Suppressor macrophage (primary cell): ENCODE measurements at places on chromosomes 2 and 18.

- DNase-seq, result no peak
Measured at GRCh38 chr18:48132797-48133655, 202.6 kb upstream of the SMAD2 start.

DNA sequence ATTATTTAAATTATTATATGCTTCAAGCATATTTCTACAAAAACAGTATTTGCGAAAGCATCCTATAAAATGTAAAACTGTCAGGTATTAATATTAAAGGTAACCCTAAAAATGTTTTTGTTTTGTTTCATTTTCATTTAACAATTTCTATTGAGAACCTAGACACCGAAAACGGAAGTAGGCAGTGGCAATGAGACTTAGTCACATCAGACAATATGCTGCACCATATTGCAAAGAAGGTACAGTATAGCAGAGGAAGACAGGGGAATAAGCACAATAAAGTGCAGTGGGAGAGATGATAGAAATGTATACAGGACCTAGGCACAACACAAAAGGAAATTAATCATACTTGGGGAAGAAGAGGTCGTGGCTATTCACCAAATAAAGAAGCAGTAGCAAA is 12.2 kb downstream of the SCN1A start:
- DNase-seq, result no peak

DNA sequence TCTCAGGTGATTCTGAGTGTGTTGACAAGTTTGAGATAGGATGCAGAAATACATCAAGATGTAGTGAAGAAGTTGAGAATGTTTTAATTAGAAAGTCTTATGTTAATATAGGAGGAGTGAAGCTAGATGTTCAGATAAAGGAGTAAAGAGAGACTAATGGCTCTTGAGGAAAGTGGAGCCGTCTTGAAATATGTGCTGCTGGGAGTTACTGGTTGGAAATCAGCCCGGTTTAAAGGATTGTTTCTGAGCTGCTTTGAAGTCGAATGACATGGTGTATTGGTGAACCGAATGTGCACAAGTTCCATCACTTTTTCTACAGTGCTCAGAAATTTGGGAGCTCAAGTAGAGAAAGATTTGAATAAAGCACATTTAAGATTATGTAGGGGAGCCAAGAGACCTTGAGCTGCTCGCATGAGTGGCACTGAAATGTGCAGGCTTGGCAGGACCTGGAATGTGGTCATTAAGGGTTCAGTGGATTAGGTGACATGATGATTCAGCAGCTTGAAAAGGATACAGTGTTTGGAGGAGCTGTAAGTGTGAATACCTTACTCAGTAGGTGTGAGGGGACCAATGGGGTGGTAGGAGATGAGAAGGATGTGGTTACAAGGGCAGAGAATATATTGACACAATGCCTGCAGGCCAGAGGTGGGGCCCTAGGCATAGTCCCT is 68.6 kb downstream of the CAB39 start:
- DNase-seq, result no peak

- no peak for DNase-seq
Measured at GRCh38 chr2:96085541-96086355, 30.6 kb downstream of the ADRA2B start.

GRCh38 chr2:204551512-204551863 is 6.2 kb downstream of the PARD3B start:
- DNase-seq, result no peak

DNA sequence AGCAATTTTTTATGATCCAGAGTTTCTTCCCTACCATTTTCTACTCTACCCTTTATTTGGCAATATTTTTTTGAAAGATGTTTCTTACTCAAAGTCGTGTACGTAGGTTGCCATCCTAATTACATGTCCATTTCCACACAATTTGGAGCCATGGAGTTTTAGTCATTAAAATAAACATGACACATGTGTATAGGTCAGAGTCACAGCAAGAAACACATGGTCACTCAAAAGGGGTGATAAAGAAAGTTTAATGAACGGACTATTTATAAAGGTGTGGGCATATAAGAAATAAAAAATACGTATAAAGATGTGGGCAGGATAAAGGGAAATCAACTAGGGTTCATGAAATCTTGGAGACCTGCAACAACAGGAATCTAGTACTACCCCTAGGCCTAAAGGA is 138.9 kb downstream of the SLC4A10 start:
- DNase-seq, result no peak

GRCh38 chr2:106685180-106685897 is 198.2 kb downstream of the CD8B2 start:
- no peak for DNase-seq

GRCh38 chr18:75621818-75622217 is 194.3 kb upstream of the SMIM21 start:
- no peak for DNase-seq

DNA sequence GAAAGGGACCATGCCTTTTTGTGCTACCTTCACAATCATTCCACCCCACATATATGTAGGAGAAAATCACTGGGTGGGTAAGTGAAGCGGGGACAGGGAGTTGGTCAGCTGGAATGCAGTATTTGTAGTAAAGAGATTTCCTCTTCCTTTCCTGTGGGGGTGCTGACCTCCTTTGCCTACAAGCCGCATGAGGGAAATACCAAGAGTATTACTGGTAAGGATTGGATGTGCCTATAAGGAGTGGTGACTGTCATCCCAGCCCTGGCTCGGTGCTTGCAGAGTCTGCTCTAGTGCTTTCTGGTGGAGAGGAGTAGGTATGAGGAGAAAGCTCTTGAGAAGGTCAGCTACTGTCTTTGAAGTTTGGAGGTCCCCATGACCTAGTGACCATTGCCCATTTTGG is 324.6 kb downstream of the HRH4 start:
- no peak for DNase-seq

GRCh38 chr18:33697498-33697897 is 119.5 kb downstream of the ASXL3 start:
- no peak for DNase-seq

DNA sequence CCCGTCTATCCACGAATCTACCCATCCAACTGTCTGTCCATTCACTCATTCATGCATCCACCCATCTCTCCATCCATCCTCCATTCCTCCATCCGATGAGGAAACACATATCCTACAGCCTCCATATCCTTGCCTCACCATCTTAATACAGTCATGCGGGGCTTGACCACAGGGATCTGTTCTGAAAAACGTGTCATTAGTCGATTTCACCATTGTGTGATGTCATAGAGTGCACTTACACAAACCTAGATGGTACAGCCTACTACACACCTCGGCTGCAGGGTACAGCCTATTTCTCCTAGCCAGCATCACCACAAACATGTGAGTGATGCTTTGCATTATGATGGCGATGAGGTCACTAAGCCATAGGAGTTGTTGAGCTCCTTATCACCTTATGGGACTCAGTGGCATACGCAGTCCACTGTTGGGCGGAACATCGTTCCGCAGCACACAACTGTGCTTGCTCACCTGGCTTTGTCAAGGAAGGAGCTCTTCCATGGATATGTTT is 1.9 kb upstream of the NT5DC4 start:
- DNase-seq, result no peak

GRCh38 chr2:219127037-219127635 is 33.5 kb downstream of the NHEJ1 start:
- DNase-seq, result no peak

DNA sequence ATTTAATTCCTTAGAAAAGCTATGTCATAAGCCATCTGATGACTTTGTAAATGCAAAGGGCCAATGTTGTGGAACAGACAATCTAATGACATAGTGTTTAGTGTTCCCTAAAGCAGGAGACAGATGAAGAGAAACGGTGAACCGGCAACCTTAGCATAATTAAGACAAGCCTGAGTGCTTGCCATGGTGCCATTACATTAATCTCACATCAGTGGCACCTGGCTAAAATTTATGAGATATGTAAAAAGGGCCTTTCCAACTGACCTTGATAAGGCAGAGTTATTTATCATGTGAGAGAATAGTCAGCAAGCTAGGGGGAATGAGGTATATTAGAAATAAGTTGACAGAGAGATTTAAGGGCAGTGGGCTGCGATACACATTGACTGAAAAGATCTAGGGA is 261.8 kb downstream of the ERBB4 start:
- DNase-seq, result no peak

- no peak for DNase-seq
Measured at GRCh38 chr2:47226923-47227220, 71.8 kb upstream of the STPG4 start.

GRCh38 chr2:231390667-231391066 is 4.8 kb upstream of the B3GNT7 start:
- peak; percentile 44 for DNase-seq
